MCF 10A (cell line): ENCODE measurements at places on chromosomes 7 and 10. TPM values are rescaled to one million over a fixed set of nuclear protein-coding genes. Genes with fewer than 3 reads are reported as not detected.

Gene CDC14C
- total RNA-seq: not detected in 2 replicates

Gene TMEM209
- total RNA-seq: 38.3 and 45.3 TPM in 2 replicates

DNA sequence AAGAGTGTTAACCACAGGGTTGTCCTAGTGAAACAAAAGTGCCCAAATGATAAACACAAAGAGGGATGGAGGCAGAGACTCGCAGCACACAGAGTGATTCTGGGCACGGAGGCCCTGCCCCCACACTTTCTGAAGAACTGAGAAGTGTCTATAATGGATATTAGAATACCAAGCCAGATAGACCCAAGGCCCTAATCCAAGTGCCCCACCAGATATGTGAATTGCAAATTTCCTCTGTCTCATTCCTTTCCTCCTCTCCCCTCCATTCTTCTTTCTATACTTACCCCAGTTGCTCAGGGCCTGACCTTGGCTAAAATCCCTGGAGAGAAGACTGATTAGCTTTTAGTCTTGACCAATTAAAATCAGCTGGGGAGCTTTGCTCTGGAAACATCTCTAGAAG is 106.8 kb upstream of the AOAH start:
- no peak for DNase-seq

GRCh38 chr7:80218723-80219122 is 84.1 kb downstream of the GNAI1 start:
- DNase-seq: peak; percentile 75

DNA sequence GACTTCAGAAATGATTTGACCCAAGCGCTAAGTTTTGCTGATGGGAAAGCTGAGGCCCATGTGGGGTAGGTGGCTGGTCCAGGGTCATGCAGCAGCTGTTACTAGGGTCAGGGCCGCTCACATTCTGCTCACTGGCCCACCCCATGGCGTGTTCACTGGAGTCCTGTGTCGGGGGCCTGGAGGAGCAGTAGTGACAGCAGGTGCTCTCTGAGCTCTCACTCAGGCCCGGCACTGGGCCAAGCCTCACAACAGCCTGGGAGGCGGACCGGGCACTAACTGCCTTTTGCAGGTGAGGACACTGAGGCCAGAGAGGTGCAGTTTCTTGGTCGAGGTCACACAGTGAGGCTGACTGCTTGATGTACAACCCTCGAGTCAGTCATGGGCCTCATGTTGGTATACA is 82.7 kb downstream of the GLRX3 start:
- no peak for DNase-seq
